ENCODE measurements at places on chromosomes 7 and 10.

DNA sequence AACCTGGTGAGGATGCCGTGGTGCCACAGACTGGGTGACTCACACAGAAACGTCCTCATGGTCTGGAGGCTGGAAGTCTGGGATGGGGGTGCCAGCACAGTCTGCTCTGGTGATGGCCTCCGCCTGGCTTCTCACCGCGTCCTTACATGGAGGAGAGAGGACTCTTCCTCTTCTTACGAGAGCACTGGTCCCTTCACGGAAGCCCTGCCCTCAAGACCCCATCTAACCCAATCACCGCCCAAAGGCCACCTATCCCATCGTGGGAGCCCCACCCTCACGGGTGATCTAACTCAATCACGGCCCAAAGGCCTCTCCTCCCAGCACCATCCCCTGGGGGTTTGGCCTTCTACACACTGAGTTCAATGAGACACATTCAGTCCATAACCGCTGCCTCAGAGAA, 137.7 kb downstream of the PTPRN2 start:
- no peak for DNase-seq

DNA sequence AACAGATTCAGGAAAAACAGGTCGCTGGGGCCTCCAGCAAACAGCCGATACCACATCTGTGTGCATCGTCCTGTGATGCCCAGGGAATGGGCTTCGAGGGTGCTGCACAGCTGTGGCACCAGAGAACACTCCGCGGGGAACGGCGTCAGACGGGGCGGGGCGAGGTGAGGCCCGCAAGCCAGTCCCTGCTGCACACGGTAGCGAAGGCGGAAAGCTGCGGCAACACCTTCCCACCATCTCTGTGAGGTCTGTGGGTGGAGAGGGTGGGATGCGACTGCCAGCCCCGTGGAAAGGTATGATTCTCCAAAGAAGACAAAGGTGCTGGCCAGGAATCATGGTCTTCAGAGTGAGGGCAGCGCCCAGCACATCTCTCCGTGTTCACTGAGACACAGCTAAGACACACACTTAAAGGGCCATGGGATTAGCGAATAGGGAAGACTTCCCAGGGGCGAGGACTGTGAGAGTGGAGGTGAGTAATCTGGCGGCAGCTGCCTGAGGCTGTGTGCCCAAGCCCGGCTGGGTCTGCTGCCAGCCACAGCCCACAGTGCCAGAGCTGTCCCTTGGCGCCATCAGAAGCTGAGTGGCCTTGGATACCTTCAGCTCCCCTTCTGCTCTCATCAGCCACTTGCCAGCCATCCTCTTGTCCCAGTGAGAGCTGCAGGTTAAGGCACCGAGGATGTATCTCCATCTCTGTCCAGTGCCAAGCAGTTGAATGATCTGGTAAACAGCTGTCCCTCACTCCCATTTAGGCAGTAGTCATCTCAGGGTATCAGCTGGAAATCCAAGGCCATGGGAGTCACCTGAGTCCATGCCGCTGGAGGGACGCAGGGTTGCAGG, 17.6 kb downstream of the PRKAG2 start:
- no peak for DNase-seq

GRCh38 chr10:70490142-70490541, 11.6 kb downstream of the PALD1 start:
- DNase-seq, result no peak

GRCh38 chr7:91636728-91637127, 243.8 kb downstream of the MTERF1 start:
- no peak for DNase-seq

DNA sequence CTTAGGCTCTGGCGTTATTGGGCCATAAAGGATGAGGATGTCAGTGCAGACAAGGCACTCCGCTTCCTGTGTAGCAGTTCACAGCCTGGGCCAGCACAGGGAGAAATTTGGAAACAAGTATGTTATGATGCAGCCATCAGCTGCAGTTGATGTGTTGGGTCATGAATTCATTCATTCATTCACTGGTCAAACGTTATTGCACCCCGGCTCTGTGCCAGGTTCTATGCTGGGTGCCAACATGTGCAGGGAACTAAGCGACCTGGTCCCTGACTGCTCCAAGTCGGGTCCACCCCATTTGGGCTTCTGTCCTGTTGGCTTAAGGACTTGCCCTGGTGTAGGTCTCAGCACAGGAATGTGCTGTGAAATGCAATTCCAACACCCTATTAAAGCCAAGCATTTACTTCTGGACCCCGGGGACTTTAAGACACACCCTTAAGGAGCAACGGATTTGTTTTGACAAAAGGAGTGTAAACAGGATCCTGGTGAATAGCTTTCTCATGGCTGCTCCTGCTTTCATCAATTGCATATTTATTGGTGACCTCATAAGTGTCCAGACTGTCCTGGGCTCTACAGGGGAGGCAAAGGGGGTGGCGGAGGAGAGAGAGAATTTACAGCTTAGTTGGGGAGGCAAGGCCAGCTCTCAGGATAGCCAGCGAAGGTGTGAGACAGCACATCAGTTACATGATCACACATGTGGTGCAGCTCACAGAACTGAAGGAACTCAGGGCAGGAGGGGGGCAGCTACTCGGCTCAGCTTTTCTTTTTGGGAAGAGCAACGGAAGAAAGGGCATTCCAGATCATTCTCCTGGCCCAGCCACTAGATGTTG, 158.6 kb downstream of the GRK5 start:
- no peak for DNase-seq

DNA sequence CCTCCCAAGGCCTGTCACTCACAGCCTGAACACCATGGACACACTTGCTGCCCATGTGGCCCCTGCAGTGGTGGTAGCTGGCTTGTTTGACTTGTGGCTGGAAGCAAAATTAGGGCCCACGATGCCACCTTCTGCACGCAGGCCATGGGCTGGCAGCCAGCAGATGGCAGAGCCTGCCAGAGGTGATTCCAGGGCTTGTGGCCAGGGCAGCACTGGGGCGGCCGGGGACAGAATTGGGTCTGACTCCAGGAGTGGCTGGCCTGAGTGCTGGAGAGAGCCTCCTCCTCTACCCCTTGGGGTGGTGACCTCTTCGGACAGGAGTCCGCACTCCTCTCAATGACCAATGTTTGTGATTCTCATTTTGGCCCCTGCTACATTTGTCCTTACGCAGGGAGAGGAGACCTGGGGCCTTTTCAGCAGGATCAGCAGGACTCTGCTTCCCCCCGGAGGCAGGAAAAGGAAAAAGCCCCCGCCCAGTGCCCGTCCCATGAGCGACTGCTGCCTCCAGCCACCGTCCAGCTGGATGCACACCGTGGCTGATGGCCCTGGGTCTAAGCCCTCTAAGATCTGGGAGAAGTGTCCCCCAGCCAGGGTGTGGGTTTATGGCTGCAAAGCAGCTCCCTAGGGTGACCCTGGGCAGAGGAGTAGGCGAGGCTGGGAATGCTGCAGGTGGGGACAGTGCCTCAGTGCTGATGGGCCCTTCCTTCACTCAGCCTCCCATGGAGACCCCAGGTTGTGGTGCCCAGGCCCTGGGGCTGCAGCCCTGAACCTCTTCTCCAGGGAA, 26.5 kb downstream of the DNAJB12 start:
- DNase-seq, result no peak

GRCh38 chr10:3046981-3047547, 20.3 kb upstream of the PFKP start:
- no peak for DNase-seq

DNA sequence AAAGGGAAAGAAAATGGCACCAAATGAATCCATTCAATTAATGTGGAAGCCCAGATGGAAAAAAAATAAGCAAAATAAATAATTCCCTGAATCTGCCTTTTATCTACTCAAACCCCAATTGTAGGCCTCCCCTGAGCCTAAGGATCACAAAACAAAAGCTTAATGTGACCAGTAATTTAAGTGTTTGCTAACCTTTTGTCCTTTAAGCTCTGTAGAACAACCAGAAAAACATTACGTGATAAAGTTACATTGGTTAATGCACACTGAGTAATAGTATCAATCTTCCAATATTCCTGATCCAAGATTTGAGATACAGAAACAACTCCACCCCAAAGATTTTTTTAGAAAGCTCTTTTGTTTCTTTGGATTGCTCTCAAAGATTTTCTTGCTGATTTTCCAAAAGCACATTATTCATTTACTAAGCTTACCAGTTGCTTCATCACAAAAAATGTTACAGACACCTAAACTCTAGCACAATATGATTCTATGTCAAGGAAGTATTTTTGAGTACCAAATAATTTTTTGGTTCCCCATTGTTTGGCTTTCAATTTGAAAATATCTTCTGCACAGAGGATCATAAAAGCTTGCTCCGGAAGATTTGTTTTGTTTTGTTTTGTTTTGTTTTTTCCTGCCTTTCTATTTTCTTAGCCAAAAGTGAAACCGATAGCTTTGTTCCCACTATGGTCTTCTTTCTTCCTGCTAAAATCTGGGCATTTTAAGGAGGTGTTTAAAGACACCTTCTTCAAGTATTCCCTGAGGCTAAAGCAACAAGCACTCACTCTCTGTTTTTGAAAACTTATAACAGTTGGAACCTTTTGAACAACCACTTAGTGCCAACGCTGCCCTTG, 54.2 kb downstream of the TRIL start:
- no peak for DNase-seq

DNA sequence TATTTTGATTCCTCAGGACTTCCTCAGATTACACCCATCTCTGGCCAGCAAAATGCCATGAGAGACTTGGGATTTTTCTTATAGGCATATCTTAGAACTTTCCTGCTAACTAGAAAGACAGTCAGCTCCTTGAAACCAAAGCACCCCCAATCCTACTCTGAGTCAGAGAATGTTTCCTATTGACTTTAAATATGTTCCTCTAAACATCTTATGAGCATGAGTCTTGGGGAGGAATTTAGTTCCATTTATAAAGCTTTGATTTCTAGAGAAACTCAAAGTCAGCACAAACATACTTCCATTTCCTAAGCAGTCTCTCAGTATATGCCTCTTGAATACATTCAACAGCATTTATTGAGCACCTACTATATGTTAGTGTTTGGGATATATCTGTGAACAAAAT, 128.5 kb downstream of the INHBA start:
- no peak for DNase-seq

GRCh38 chr7:20220921-20221547, 3.9 kb upstream of the MACC1 start:
- DNase-seq, result no peak

DNA sequence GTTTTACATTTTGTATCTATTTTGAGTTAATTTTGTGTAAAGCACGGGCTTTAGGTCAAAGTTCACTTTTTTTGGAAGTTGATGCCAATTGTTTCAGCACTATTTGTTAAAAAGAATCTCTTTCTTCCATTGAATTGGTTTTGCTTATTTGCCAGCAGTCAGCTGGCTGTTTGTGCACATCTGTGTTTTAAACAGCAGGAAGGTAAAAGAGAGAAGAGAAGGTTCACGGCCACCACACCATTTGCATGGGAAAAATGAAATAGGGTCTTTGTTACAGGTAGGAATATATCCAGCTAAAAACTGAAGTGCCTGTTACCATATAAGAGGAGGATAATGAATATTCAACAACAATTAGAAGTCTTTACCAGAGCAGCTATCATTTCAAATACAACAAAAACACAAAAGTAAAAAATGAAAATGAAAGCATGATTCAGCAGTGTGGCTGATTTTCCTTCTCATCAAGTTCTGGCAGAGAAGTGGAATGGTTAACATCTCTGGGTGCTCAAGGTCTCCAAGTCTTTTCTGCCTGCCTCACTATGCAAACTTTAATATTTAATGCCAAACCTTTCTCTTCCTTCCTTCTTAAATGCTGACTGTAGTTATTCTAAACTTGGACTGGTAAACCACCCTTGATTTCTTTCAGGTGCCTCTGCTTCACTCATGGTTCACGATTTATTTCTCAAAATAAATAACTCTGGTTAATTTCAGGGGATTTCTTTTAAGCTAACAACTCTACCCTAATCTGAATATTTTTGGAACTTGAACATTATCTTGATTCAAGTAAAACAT, 841.5 kb downstream of the GRM8 start:
- no peak for DNase-seq

All from T-helper 17 cell (primary cell).